ENCODE measurements at places on chromosomes 2 and 18.

DNA sequence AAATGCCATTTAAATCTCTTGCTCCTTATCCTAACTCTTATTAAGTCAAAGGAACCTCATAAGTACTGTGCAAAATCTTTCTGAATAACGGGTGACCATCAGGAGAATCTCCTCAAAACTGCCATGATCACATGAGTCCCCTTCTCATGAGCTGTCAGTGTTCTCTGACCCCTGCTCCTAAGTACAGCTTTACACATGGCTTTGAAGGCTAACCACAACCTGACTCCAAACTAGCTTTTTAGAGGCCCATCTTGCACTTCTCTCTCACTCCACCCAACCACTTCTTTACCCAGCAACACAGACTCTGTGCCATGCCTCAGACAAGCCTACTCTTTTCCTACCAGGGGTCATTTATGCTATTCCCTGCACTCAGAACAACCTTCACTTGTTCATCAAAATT, 253.8 kb downstream of the GPD2 start:
- no peak for DNase-seq

GRCh38 chr2:210421916-210422315, 54.6 kb downstream of the LANCL1 start:
- DNase-seq = no peak

DNA sequence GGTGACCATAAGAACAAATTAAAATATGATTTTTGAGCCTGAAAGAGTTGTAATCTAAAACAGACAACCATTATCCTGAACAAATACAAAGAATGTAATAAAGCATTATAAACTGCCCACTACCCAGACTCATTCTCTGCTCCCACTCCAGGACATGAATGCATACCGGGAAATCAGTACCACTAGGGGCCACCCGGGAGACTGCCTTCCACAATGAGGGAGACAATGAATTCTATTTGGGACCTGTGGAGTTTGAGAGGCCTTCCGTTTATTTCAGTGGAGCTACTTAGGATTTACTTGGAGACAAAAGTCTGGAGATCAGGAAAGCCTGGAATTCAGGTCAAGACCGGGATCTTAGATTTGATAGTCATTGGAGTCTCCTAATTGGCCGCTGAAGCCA, 50.0 kb downstream of the NAB1 start:
- no peak for DNase-seq

DNA sequence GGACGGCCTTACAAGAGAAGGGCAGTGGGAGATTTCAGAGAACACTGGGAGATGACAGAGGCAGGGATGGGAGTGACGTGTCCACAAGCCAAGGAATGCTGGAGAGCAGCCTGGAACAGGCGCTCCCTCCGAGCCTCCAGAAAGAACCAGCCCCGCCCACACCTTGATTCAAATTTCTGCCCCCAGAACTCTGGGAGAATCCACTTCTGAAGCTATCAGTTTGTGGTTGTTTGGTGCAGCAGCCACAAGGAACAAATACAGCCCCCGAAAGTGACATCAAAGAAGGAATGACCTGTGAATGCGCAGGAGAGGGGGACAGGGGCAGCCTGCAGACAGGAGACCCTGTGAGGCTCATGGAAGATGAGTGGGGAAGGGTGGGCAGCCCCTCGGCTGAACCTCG, 67.3 kb downstream of the TWIST2 start:
- no peak for DNase-seq

All from suppressor macrophage treated with lipopolysaccharide for 4 hours (primary cell).